ENCODE measurements at places on chromosomes 5 and 9.

DNA sequence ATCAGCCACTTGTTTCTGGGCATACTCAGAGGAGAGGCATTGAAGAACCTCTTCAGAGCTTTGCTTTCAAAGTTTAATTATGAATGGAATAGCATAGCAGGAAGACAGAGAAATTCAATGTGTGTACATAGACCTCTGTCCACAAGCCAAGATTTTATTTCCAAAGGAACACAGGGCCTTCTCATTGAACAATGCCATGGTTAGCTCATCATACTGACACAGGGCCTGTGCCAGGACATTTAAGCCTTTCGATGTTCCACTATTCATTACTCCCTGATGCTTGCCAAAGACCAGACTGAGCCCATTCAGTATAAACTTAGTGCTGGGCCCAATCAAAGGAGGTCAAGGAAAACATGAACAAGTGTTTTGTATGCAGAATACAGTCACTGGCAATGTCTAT is 280.8 kb downstream of the FBXL17 start:
- no peak for DNase-seq

GRCh38 chr5:35456506-35456905 is 161.2 kb upstream of the SPEF2 start:
- no peak for DNase-seq

GRCh38 chr9:2340046-2340760 is 281.4 kb upstream of the VLDLR start:
- no peak for DNase-seq

GRCh38 chr9:11686733-11687132 is 1006.5 kb upstream of the TYRP1 start:
- no peak for DNase-seq

GRCh38 chr9:13284011-13284410 is 4.5 kb upstream of the MPDZ start:
- DNase-seq = no peak

DNA sequence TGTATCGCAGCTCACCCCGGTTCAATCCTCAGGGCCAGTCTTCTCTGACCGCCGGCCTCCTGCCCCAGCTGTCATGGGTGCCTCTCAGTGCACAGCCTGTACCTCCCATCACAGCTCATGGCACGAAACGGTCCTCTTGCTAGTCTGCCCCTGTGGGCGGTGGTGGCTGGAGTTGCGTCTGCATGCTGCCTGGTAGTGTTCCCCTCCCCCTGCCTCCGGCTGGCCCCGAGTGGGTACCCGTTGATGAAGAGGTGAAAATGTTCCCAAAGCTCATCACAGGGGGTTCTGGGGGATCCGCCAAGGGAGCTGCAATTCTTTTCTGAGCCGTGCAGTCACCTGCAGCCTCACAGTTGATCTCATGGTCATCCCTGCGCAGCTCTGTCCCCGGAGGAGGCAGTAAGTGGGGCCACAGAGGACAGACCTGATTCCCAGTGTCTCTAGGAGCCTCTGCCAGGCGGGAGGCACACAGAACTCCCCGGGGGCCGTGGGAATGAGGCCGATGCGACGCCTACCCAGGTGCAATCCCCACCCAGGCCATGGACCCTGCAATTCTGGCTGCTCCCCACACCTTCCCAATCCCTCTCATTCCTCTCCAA is 34.7 kb upstream of the FIBCD1 start:
- DNase-seq = no peak

- DNase-seq = no peak
These were observed 493.5 kb downstream of the IRX1 start for GRCh38 chr5:4089087-4089486.

DNA sequence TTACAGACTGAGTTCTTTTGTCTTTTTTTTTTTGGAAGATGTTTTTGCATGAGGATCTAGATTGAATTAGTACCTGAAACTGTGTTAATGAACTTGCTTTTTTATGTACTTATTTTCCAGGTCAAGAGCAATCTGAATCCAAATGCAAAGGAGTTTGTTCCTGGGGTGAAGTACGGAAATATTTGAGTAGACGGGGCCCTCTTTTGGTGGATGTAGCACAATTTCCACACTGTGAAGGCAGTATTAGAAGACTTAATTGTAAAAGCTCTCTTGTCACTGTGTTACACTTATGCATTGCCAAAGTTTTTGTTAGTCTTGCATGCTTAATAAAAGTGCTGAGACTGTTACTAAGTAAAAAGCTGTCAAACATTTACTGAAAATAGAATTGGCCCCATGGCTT is 14.5 kb downstream of the SLC23A1 start:
- no peak for DNase-seq

- DNase-seq = no peak
These were observed 10.5 kb upstream of the NACC2 start for GRCh38 chr9:136105398-136106135.

DNA sequence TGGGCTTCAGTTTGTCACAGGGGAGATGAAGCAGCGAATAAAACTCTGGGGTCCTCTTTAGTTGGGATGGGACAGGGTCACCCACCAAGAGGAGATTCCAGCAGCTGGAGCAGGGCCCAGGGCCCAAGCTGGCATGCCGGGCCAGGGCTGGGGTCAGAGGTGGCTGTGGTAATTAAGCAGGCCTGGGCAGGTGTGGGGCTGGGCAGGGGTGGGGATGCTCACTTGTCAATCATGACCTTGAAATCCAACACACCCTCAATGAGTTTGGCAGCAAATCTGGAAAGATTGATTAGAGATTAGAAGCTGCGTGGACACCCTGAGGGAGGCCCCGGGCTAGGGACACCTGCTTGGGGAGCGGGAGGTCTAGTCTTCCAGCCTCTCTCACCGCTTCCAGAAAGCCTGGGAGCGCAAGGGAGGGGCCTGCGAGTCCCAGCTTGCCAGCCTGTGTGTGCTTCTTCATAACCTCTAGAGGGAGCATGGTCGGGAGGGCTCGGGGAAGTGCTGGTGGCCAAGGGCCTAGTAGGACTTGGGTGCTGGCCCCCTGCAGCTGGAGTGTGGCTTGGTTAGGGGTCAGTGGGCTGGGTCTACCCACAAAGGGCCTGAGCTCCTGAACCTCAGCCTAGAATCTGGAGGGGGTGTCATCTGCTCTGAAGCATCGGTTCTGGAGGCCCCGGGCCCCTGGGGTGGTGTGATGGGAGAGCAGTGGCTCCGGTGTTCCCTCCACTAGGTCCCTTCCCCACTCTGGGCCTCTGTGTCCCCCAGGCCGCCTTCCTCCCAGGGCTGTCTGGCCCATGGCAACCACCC is 7.6 kb downstream of the CRAT start:
- DNase-seq = no peak

DNA sequence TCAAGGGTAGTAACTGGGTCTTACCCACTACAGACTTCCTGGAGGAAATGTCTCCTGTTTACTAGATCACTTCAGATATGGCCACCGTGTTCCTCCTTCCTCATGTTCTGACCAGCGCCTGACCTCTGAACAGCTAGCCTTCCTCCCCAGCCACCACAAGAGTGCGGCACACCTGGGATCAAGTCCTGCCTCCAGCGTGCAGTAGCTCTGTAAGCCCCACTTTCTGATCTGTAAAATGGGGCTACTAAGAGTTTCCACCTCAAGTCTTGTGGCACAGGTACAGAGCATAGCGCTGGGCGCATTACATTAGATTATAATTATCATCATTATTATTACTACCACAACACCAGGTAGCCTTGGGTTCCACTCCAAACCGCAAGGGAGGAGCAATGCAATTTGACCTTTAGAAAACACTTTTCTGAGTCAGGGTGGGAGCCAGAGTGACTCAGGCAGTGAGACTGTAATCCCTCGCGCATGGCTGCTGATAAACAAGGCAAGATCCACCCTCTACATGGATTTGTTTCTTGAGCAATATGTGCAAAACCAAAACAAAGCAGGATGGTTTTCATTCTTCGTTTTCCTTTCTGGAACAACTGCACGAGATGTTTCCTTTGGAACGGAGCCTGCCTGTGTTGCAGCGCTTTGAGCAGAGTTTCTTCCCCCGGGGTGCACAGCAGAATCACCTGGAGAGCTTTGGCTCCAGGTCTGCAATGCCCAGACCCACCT is 65.0 kb upstream of the ANGPTL2 start:
- DNase-seq = peak; percentile 97

DNA sequence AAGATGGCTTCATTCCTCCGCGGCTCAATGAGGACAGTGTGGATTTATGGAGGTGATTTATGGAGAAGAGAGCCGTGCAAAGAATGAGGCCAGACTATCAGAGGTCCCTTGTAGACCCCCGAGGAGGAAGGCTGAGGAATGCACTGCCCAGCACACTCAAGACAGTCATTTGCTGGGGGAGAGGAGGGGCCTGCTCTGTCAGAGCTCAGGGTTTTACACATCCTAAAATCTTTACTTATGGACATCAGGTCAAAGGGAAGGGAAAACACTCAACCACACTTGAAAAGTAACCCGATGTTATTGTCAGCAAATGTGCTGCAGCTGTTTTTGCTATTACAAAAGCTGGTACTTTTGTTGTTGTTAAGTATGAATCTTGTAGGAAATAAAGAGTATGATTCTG is 289.5 kb downstream of the SLIT3 start:
- DNase-seq = no peak

All from fibroblast of skin of left quadriceps (primary cell).